Activated CD8-positive, alpha-beta memory T cell treated with anti-CD3 and anti-CD28 coated beads for 1 hour (primary cell): ENCODE measurements at places on chromosomes 6 and 20.
A peak's percentile ranks its signal among the peaks of the same experiment; 100 is the strongest.

- DNase-seq = no peak
Observed at GRCh38 chr6:15522856-15523529, 139.8 kb downstream of the DTNBP1 start.

DNA sequence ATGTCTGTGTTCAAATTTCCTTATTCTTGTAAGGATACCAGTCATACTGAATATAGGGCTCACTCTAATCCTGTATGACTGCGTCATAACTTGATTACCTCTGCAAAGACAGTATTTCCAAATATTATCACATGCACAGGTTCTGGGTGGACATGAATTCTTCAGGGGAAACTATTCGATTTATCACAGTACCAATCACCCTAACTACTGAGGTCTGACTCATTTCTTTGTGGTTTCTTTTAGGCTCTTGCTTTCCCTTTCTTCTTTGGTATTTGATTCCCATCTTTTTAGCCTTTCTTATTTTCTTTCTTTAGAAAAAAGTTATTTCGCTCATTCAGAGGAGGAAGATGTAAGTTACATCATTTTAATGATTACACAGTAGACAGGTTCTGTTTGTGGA, 40.3 kb upstream of the TBX18 start:
- DNase-seq = no peak

GRCh38 chr6:158686791-158687381, 37.0 kb downstream of the SYTL3 start:
- no peak for DNase-seq

DNA sequence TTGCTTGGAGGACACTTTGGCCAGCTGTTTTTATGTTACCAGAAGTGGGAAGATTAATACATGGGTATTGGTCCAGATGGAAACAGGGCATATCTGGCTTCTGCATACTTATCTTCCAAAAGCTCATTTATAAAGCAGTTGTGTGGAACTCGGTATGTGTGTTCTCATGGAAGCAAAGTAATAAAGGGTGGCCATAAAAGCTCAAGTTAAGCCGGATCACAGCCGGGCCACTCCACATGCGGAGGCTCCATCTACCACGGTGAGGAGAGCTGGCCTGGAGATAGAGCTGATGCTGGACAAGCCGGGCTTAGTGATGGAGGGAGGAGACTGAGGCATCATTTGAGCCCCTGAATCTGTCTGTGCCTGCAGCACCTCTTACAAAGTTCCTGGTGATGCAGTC, 38.6 kb upstream of the KIF16B start:
- DNase-seq = no peak

DNA sequence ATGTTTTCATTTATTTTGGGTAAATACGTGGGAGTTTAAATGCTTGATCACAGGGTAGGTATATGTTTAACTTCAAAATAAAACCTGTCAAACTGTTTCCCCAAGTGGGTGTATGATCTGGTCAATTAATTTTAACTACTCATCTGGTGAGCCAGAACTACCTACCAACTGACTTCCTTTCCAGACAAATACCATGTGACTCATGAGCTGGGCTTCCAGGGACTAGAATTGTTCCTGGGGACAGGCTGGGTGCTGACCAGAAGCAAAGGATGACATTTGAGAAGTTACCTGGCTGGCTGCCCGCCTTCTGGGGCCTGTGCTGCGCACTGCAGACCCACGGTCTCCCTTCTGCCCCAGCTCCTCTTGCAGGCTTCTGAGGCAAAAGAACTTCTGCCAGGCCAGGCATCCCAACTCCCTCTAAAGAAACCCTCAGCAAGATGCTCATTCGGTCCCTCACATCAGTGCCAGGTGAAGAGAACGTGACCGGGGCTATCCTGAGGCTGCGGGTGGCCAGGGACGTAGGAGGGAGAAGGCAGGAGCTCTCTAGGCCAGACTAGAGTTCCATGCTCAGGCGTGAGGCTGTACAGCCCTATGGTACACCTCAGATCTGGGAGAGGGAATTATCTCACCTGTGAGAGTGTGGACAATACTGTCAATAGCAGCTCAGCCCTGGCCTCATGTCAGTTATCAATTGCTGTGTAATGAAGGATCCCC, 103.6 kb downstream of the JPH2 start:
- DNase-seq = no peak

DNA sequence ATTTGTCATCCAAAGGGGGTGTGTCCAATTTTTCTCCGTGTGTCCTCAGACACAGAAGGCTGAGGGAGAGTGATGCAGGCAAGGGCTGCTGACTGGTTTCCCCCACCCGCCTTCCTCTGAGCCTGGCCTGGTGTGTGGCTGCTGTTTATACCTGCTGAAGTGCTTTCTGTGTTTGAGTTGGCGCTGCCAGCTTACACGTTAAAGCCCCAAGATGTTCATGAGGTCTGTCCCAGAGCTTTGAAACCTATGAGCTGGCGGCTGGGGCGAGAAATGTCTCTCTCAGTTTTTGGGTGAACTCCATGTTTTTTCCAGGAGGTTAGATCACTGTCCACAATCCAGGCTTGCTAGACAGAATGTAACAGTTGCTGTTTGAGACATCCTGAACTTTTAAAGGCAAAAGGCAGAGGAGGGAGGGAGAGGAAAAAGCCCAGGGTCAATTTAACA, 69.0 kb upstream of the CCN2 start:
- DNase-seq = no peak

DNA sequence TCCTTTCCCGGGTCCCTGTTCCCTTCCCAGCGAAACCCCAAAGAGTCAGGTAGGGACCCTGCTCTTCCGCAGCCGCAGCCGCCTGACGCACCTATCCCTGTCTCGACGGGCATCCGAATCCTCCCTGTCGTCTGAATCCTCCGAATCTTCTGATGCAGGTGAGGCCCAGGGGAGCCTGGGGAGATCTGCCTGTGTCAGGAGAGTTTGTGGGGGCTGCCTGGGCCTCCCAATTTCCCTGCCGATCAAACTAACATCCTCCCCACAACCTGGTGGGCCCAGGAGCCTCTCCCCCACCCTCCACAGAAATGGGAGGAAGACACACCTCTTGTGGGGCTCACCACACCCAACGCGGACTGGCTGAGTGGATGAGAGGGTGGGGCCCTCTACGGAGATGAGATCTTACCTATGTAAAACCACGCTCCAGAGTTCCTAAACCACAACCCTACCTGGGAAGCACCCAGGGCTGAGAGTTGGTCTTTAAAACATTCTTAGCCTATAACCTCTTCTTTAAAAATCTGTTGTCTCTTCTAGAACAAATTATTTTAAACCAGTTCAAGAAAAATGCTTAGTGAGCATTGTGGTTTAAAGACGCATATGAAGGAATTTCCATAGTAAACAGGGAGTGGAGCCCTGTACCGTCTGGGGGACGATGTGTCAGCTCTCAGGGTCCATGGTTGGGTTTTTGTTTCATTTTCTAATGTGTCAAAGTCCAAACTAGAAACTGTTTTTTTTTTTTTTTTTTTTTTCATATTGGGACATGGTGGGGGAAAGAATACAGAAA, 1.7 kb downstream of the CDC25B start:
- DNase-seq = no peak

GRCh38 chr6:127298475-127298874, 31.8 kb downstream of the RNF146 start:
- no peak for DNase-seq

- no peak for DNase-seq
Observed at GRCh38 chr20:37749620-37750403, 56.0 kb downstream of the CTNNBL1 start.

DNA sequence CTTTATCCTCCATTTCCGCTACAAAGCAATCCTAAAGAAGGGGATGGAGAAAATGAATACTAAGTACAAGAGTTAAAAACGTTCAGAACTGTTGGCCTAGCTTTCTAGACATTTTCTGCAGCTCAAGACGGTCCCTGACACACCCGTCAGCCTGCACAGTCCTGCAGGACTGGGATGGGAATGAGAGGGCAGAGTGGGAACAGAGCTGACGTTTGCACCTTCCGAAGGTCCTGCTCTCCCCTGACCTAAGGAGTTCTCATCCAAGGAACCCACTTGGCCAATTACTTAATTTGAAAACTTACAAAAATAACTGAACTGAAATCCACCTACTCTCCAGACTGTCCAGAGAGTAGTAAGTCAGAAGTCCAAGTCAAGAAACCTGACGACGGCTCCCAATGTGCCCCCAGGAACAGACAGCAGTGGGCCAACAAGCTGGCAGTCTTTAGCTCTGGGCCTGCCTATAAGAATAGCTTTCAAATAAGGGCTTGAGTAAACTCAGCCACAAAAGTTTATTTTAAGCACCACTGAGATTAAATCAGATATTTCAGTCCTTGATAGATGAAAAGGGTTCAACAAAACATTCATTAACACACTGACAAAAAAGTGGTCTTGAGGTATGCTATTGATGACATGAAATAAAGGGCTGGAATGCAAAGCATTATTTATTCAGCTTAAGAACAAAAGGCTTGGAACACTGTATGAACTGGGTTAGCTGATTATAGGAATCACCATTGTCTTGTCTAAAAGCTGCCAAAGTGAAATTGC, 76.8 kb downstream of the CNKSR3 start:
- no peak for DNase-seq

DNA sequence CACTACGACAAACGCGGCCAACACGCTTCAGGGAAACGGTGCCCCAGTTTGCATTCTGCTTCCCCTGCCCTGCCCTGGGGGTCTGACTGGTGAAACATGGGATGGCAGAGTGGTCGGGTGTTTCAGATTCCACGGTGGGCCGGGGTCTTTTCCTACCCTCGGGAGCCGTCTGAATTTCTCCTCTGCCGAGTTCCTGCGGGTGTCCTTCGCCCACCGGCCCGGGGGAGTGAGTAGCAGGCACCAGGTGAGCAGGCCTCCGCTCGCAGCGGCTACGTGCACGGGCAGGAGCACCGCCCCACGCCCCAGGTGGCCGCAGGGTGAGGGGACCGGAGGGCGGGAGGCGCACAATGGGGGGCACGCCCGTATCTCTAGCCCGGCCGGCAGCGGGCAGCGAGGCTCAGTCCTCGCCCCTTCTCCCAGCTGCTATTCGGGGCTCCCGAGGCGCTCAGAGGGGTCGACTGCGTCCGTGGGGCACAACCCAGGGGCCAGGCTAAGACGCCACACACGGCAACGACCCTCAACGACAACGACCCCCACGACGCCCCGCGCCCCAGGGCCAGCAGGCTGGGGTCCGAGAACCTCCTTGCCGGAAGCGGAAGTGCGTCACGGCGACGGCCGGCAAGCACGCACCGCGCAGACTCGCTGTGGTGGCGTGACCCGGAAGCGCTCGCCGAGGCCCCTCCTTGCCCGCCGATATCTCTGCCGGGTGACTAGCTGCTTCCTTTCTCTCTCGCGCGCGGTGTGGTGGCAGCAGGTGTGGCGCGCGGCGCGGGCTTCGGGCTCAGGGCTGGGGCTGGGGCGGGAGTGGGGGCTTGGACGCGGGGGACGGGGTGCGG, at the start of gene RPS21:
Gene RPS21, plus strand, starts transcription at position 721 of the 836 bp plus-strand sequence. CDS start 236 bp downstream, outside the sequence.
- peak; percentile 79 for DNase-seq

GRCh38 chr6:162294029-162294428, 433.5 kb downstream of the PRKN start:
- no peak for DNase-seq

DNA sequence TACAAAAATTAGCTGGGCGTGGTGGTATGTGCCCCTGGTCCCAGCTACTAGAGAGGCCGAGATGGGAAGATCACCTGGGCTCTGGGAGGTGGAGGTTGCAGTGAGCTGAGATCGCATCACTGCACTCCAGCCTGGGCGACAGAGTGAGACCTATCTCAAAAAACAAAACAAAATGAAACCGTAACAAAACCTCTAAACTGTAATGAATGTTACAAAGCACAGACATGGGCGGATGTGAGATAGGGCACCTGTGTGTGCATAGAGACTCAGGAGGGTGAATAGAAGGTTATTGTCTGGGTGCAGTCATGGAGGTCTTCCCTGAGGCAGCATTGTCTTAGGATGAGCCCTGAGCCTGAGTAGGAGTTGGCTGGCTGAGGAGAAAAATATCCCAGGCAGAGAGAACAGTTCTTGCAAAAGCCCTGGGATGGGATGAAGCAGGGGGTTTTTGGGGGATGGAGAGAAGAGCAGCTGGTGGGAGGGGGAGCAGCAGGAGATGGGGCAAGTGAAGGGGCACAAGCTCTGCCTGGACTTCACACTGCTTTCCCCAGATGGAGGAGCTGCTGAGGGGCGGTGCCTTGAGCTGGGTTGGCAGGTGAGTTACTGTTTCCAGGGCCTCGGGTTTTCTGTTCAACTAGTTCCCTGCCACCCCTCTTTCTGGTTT, 5.2 kb downstream of the BCAS4 start:
- no peak for DNase-seq

DNA sequence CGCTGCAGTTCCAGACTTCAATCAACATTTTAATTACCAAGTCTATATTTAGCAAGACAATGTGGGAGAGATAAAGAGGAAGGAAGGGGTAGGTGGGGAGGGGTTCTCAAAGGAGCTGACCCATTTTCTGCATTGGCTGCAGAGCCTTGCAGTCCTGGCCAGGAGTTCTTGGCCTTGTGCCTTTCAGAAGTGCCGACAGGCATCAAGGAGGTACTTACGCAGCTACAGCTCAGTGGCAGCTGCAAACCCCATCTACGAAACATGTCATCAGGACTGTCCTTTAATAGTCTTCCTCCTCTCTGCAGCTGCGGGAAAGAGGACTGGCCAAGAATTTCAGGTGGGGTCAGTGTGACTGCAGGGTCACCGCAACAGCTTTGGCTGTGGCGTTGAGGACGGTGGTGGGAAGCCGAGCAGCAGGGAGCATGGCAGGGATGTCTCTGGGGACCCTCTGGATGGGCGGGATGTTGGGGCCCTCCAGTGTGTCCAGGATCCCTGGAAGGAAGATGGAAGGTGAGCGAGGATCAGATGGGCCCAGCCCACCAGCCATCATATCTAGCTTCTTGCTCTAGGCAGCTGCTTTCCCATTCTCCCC, 1.8 kb upstream of the LRRC73 start:
- DNase-seq = no peak

DNA sequence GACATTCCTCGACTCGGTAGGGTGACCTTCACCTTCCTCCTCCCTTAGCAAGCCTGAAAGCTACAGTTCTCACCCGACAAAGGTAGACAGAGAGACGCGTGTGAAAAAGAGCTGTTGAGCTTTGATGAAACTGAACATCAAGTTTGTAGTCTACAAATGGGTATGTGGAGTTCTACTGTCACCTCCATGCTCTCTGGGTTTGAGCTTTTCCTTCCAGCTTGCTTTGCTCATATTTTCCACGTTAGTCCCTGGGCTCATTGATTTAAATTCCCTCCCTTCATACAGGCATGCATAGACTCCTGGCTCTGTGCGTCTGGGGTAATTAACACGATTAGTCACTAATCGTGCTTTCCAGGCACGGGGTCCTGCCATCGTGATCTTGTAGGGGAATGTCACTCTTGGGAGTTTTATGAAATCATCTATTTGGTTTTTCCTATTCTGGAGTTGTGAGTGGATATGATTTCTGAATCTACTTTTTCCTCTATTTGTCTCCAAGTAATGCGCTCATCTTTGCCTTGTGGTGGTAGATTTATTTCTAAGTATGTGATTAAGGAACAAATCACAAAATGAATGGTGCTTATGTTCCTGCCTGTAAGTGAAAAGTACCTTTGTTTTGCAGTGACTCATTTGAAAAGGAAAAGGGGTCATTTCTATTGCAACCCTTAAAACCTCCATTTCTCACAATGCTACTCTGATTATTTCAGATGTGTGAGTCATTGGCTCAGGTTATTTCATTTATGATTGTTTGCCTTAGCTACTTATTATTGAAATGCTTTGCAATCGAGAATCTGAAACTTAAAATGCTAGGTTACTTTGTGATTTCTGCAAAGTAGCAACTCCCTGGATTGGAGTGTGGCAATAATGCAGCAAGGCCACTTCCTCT, 154.6 kb downstream of the ZDHHC14 start:
- no peak for DNase-seq
